ENCODE measurements at places on chromosomes 4 and X.
A peak's percentile ranks its signal among the peaks of the same experiment; 100 is the strongest.

DNA sequence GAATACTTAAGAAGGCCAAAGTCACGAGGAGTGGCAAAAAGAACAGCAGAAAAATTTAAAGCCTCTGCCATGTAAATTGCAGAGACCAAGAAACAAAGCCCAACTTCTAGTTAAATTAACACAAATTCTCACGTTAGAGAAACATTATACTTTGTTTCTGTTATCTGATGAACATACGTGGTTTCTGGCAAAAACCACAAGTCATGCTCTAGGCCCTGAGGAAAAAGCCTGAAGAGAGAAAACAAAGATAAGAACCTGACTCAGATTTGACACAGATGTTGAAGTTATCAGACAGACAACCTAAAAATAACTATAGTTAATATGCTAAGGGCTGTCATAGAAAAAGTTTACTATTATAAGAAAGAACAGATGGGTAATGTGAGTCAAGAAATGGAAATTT lies 149.1 kb upstream of the PCDH10 start:
- no peak for DNase-seq

DNA sequence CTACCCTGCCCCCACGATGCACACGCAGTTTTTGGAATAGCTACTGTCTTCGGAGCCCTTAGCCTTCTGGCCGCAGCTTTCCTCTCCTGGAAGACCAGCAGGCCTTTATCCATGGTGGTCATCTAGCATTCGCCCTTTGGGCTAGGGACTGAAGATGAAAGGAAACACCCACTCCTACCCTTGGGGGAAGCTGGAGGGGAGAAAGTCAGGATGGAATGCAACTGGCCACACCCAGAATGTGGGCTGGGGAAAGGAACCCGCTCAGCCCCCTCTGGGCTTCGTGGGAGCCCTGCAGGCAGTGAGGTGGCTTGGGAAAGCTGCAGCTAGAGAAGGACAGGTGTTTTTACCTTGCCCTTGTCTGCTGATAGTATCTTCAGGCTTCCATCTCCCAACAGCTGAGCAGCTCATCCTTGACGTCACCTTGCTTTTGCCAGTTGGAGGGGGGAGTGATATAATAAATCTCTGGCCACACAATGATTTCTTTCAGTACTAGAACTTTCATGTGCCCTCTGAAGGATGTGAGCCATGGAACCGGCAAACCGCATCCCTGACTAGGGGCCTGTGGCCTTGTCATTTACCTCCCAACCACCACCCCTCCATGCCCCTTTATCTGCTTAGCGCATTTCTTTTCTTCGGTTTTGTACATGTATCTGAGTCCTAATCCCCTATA lies 59.0 kb downstream of the ELF4 start:
- DNase-seq: no peak

GRCh38 chrX:68249903-68250302 lies 183.4 kb downstream of the OPHN1 start:
- no peak for DNase-seq

DNA sequence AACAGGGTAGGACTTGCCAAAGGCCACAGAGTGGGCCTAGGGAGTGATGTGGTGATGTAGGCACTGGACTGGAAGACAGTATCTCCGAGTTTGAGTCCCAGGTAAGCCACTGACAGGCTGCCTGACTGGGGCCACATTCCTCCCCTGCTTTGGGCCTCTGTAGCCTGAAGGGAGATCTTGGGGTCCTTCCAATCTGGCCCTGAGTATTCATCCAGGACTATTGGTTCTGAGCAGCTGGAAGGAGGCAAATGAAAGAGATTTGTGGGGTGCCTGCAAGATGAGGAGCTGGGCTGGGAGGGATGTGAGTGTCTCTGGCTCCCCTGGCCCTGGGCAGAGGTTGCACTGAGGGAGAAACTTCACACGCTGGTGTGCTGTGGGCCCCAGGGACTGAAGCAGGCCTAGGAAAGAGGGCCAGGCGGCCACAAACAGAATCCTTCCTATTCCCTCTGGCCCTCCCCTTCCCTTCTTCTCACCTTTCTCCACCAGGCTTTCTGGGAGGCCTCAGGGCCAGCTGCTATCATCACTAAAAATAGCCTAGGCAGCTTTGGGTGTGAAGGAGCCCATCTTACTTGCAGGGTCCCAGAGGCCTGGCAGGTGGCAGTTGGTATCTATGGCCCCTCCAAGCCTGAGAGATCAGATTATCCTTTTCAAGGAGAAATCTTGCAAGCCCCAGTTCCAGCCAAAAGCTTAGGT lies 70.1 kb downstream of the PJA1 start:
- DNase-seq: no peak

GRCh38 chr4:147737623-147738022 lies 5.7 kb downstream of the ARHGAP10 start:
- no peak for DNase-seq

- DNase-seq: peak; percentile 16
These were observed 119.8 kb downstream of the NEK1 start for GRCh38 chr4:169492436-169493163.

DNA sequence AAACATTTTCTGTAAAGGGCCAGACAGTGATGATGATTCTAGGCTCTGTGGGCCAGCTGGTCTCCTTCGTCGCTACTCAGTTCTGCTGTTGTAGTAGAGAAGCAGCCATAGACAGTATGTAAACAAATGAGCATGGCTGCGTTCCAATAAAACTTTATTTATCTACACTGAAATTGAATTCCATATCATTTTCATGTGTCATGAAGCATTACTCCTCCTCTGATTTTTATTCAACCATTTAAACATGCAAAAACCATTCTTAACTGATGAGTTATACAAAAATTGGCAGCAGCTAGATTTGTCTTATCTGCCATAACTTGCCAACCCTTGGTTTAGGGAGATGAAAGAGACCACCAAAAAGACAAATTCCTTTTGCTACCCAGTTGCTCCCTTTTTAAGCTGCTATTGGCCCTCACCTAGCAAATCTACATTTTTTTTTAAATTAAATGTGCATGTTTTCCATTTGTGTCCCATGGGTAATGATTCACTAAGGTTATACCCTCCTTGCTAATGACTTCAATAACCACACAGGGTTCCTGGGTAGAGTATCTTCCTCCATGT lies 309.9 kb downstream of the DHX15 start:
- no peak for DNase-seq

GRCh38 chrX:136667446-136668168 lies 19.6 kb downstream of the CD40LG start:
- no peak for DNase-seq

GRCh38 chrX:136806891-136807410 lies 26.2 kb upstream of the ARHGEF6 start:
- no peak for DNase-seq

DNA sequence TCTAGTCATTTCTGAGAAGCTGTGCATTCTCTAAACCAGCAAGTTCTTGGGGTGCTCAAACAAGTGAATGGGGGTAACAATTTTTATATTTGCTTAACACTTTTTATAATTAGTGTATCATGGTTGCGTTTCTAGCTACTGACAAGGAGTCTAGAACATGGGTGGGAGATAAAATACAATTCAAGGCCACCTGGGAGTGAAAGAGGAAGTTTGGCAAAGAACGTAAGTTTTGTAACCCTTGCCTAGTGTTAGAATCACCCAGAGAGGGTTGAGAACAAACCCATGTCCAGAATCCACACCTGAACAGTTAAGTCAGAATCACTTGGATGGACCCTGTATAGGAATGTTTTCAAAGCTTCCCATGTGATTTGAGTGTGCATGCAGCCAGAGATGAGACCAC lies 92.7 kb downstream of the AFF2 start:
- DNase-seq: no peak

DNA sequence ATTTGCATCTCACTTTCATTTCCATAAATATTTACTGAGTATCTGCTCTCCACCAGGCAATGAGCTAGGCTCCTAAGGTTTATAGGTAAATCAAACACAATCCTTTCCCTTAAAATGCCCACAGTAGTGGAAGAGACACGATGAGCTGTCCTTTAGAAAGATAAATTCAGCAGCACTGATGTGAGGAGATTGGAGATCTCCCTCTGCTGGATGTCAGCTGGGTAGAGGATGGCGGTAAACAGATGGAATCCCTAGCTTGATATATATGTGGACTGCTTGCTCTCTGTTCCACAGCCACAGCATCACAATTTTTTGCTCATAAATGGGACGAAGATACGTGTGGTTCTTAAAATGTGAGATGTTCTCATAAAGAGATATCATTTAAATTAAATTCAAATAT lies 216.4 kb upstream of the RASGEF1B start:
- DNase-seq: no peak

DNA sequence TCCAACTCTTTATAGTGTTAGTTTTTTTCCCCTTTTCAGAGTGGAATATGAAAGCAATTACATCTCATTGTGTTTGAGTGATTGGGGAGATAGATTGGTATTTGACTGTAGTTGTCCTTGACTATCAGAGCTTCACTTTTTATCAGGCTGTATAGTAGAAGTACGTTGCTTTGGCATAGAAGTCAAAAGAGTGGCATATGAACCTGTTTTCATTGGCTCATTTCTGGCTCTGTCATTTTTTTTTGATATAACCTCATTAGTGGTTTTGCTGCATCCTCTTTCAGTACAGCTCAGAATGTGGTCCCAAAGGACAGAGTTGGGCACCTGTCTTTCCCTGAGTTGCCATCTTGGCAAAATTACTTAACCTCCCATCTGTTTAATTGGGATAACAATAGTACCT lies 1.4 kb downstream of the TMA16 start:
- no peak for DNase-seq

DNA sequence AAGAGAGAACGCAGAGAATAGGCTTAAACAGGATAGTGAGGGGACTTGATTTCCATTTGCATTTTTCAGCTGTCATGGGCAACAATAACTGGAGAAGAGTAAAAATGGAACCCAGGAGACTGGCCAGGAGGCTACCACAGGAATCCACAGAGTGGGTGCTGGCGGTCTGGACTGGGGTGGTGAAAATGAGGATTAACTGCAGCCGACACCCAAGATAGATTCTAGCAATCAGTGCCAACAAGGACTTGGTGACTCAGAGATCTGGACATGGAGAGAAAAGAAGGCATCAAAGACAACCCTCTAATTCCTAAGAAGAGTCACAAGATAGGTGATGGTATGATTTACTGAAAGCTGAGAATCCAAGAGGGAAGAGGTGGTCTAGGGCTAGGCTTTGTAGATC lies 102.8 kb downstream of the ATP8A1 start:
- no peak for DNase-seq

- DNase-seq: peak; percentile 89
These were observed at the start of gene DCK for GRCh38 chr4:70993181-70994068. TSS of gene DCK (plus strand) at chr4:70993649. CDS start at chr4:70993836, 187 bp downstream.

DNA sequence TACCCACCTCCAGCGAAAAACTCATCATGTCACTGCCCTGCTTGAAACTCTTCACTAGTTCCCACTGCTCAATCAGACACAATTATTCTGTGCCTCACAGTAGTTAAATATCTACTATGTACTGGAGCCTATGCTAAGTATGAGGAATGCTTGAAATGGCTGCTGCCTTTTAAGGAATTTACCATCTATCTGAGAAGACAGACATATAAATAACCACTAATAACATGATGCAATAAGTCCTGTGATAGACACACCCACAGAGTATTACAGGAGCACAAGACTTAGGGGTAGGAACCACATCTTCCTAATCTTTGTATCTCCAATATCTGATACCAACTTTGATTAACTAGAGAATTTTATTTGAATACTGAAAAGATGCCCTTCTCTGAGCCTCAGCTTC lies 21.1 kb downstream of the SLC25A53 start:
- DNase-seq: no peak

GRCh38 chr4:176708771-176709311 lies 83.9 kb downstream of the VEGFC start:
- DNase-seq: no peak

DNA sequence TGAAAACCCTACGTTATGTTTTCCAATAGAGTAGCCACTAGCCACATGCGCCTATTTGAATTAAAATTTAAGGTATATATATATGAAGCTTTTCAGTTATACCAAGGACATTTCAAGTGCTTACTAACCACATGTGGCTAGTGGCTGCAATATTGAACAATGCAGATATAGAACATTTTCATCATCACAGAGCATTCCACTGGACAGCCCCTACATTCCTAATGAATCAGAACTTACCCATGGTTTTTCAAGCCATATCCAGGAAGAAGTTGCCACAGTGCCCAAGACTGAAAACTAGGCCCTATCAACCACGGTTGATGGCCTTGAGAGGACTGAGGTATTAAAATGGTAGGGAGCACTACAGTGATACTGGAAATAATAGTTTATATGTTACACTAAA lies 29.7 kb downstream of the NEK1 start:
- DNase-seq: no peak

DNA sequence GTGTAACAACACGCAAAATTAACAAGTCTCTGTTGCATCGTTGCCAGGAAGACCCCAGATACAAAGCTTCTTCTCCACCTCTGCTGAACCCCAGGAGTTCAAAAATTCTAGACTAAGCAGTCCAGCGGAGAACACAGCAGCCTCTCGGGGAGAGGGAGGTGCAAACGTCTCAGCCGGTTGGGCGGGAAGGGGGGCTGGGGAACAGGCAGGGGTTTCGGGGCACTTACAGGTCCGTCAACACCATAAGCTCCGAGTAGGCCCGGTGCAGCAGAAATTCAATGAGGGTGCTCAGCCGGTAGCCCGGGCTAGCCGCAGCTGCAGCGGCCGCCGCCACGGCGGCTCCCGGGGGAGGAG lies 394 bp downstream of the MED14 start:
- no peak for DNase-seq
